ENCODE measurements at places on chromosomes 2 and 18.

DNA sequence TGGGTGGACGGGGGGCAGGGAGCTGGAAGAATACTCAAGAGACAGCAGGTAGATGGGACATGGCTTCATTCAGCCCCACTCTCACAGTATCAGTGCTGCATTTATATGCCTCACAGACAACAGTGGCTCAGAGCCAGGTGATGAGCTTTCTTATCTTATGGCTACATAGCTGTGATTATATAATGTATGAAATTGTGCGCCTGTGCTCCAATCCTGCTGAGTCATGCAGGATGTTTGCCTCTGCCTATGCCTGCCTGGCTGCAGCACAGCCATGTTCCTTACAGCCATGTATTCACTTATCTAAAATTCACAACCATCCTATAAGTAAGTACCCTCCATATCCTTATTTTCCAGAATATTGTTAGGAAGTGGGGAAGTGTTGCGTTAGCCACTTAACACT, 37.7 kb upstream of the RNF103 start:
- H3K36me3 ChIP-seq: peaks cover 7% of the 10 kb centered on the region
- H3K4me3 ChIP-seq: no peak overlapping the region
- no peak overlapping the region for H3K27ac ChIP-seq
- H3K27me3 ChIP-seq: no peaks in the 10 kb centered on the region

DNA sequence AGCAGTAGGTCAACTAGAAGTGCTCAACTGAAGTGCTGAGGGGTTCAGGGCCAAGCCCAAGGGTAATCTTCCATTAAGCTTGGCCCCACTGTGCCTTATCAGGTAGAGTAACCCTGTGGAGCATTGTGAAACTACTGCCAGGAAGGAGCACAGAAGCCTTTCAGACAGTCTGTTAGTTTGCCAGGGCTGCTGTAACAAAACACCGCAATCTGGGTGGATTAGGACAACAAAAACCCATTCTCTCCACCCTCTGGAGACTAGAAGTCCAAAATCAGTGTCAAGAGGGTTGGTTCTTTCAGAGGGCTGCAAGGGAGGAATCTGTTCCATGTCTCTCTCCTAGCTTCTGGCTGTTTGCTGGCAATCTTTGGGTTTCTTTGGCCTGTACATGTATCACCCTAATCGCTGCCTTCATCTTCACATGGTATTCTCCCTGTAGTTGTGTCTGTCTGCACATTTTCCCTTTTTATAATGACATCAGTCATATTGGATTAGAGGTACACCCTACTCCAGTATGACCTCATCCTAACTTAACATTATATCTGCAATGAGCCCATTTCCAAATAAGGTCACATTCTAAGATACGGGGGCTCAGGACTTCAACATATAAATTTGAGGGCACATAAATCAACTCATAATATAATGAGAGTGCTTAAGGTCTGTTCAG, 21.2 kb downstream of the VIT start:
- H3K4me3 ChIP-seq: no peak overlapping the region
- H3K36me3 ChIP-seq: no peaks in the 10 kb centered on the region
- H3K27me3 ChIP-seq: peaks cover 4% of the 10 kb centered on the region
- no peak for DNase-seq
- H3K4me1 ChIP-seq: no peaks in the 10 kb centered on the region

DNA sequence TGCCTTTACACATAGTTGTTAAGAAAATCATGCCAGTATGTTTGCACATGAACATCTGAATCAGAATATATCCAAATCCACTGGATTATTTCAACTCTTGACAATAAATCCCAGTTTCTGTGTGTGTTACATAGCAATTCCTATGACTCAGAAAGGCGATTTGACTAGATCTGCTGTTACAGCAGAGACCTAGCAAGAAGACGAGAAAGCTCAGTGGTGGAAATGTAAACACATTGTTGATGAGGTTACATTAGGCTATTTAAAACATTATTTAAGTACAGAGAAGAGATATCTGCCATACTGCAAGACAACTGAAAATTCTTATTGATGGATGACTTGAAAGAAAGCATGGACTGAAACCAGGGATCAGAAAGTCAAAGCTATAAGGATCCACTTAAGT, 73.0 kb upstream of the SMIM21 start:
- H3K27ac ChIP-seq: no peak overlapping the region
- no peaks in the 10 kb centered on the region for H3K4me1 ChIP-seq
- DNase-seq: no peak
- H3K27me3 ChIP-seq: peaks cover 80% of the 10 kb centered on the region

DNA sequence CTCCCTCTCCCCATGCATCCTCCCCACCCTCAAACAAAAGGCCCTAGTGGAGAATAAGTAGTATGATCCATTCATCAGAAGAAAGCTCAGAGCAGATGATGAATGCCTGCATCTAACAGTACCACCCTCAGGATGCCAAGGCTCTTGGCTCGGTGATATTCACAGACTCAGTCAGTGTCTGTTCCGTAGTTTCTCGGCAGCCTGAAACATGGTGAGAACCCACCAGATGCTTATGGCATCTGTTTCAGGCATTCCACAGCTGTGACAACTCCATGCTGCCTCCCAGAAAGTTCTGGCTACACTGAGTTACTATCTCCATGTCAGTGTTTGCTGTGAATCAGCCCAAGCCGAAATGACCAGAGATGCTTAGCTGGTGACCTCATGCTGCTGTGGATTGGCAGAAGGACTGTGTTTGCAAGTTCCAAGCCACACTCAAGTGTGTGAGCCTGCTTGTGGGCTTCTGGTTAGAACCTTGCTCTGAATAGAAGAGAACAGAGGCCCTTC, 83.9 kb downstream of the WDSUB1 start:
- no peak overlapping the region for H3K27ac ChIP-seq
- no peaks in the 10 kb centered on the region for H3K27me3 ChIP-seq
- no peaks in the 10 kb centered on the region for H3K36me3 ChIP-seq
- no peak for DNase-seq
- no peak overlapping the region for H3K4me3 ChIP-seq
- peaks cover 19% of the 10 kb centered on the region for H3K4me1 ChIP-seq

GRCh38 chr18:62336618-62337017, 11.5 kb downstream of the TNFRSF11A start:
- no peaks in the 10 kb centered on the region for H3K36me3 ChIP-seq
- no peak for DNase-seq
- H3K4me1 ChIP-seq: peaks cover 26% of the 10 kb centered on the region
- no peak overlapping the region for H3K4me3 ChIP-seq
- H3K27ac ChIP-seq: no peak overlapping the region

Data from activated T-cell treated with anti-CD3 and anti-CD28 coated beads, Interleukin-2, amount 50 U/mL, for 24 hours (primary cell).